ENCODE measurements at places on chromosomes 2 and 18.

DNA sequence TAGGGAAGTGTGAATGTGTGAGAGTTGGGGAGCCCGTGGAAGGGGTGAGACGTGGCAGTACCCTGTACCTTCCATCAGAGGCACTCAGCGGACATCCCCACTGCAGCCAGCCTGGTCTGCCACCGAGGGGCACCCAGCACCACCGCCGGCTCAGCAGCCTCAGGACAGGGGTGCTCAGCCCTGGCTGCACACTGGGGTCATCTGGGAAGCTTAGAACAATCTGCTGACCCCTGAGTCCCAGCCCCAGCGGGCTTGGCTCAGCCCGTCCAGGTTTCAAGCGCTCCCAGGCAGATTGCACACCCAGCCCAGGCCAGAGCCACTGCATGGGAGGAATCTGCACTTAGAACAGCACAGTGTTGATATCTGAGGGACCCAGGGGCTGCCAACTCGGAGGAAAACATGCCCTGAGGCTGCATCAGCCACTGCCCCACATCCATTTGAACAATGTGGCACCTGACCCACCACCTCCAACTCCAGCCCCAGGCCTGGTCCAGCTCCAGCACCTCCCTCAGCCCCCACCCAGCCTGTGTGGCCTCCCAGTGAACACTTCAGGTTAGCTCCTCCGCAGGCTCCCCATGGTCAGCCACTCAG lies 147.1 kb upstream of the OTOS start:
- DNase-seq = no peak

DNA sequence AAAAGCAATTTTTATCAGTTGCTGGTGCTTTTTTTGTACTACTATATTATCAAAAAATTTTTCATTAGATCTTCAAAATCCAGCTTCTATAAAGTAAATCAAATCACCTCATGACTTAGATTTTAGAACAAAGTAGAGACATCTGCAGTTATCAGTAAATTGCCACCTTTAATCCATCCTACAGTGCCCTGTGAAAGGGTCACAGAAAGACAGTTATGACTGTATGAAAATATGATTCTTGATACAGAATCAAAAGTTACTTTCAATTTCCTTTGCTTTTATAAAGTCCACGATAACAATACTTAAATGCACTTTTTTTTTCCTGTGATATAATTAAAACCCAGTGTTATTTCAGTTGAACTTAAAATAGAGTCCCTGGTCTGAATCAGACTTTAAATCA lies 61.4 kb downstream of the PRPF40A start:
- no peak for DNase-seq

GRCh38 chr2:166334805-166335204 lies 40.9 kb downstream of the SCN9A start:
- no peak for DNase-seq

DNA sequence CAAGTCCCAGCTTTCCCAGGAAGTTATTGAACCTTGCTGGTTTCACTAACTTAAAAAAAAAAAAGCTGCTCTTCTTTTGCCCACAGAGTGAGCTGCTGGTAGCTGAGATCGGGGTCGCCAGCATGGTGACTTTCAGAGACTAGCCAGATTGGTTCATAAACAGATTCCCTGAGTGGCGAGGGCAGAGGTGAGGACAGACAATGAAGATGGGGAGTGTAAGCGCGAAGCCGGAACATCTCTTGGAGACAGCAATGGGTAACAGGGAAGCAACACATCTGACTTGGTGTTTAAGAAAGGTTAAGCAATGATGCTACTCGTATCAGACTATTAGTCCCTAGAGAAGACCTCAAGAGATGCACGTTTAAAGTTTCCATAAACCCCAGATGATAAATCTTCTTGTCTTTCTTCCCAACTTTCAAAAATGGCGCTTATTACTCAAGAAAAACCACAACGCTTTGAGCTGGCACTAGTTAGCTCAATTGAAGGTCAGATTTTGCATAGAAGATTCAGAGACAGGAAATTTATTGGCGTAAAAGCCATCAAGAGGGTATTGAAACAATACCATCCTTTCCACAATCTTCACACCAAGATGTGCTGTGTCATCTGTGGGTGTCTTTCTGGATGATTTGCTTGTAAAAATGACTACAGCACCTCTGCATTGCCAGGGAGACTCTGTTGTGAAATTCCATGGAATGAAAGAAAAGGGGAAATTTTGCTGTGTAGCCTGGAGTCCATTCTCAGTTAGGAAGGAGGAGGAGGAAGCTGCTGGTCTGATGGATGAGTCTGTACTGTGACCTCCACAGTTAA lies 193.1 kb upstream of the CXCR4 start:
- no peak for DNase-seq

DNA sequence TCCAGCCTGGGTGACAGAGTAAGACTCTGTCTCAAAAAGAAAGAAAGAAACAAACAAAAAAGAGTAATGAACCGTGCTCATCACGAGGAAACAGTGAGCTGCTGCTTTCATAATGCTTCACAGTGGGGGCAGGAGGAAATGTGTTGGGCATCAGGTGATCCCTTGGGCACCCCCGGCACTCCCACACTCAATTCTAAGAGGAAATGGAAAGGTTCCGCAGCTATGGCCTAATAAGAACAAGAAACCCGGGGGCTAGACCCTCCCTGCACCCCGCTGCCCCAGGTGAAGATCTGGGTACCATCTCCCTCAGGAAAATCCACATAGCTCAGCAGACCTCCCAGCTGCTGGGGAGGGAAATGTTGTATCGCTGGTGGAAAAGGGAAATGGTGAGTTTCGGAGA lies 118.9 kb downstream of the LPIN1 start:
- no peak for DNase-seq

- DNase-seq = no peak
Observed at GRCh38 chr18:47898696-47899095, 31.8 kb downstream of the SMAD2 start.

GRCh38 chr2:232787806-232788205 lies 11.4 kb upstream of the KCNJ13 start:
- no peak for DNase-seq

DNA sequence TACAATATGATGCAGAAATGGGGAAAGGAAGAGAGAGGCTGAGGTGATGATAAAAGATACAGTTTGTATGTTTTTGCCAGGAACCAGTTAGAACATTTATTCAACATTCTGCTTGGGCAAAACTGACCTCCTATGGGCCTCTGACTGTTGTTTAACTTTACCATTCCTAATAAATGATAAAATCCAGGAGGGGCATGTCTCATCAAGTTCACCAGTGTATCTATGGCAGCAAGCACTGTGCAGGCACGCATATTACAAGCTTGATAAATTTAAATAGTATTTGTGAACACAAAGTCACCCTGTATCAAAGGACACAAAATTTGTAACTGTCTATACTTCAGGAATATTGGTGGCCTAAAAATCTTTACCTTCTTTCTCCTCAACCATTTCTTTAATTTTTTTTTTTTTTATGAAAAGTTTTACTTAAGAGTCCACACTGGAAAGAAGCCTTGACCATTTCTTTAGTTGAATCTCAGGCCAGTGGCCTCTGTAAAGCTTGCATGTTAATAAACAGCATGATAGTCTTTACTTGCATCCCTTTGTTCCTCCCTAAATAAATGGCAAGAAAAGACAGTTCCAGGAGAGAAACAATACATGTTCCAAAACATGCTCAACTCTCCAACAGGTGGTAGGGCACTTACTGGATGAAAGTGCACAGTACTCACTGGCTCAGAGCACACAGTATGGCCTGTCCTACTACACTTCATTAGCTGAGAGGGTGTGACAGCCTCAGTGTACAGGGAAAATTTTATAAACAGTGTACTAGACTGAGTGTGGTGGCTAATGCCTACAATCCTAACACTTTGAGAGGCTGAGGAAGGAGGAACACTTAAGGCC lies 52.3 kb downstream of the SOS1 start:
- DNase-seq = no peak

GRCh38 chr2:51997571-51997970 lies 965.6 kb upstream of the NRXN1 start:
- DNase-seq = no peak

- no peak for DNase-seq
Observed at GRCh38 chr2:173001664-173002604, 73.7 kb upstream of the MAP3K20 start.

DNA sequence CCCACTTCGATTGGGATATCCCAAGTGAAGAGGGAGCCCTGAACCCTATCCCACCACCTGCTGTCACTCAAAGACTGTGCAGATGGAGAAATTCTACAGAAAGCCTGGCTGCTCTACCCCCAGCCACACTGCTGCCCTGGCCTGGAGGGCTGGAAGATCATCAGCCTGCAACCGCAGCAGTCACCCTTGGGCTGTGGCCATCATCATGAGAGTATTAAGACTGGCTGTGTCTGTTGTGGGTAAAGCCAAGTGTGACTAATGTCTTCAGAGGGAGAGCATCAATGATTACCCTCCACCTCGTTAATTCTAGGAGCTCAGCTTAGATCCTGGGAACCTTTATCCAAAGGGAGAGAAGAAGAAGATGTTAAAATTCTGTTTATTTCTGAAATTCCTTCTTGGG lies 221.5 kb downstream of the TFCP2L1 start:
- no peak for DNase-seq

DNA sequence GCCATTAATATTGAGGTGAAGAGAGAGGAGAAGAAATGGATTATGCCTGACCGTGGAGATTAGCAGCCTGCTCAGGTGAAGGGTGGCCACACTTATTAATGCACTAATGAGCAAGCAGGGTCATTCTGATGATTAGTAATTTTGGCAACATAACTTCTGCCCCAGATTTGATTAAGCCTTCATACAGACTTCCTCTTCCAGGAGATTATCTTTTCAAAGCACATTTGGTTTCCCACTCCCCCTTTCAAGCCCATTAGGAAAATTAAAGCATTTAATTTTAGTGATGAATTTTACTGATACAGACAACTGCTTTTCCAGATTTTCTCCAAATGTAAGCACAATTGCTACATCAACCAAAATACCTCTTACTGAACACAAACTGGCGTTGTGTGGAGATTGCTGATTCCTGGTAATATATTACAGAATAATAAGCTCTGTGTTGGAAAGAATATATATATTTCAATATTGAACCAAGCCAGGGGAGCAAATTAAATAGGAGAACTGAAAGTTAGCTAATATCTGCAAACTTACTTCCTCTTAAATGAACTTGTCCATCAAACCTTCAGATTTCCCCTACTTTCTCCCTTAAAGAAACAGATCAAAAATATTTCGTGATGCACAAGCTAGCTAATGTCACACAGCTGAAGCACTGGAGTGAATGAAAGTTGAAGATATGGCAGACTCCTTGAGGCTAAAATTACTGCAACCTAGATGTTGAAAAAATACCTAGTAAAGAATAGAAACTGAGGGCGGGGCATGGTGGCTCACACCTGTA lies 140.8 kb downstream of the FAM210A start:
- DNase-seq = no peak

GRCh38 chr2:220705678-220706077 lies 866.4 kb downstream of the EPHA4 start:
- DNase-seq = no peak

GRCh38 chr18:10410472-10411308 lies 43.7 kb upstream of the APCDD1 start:
- DNase-seq = no peak

GRCh38 chr2:136358576-136358975 lies 240.6 kb upstream of the CXCR4 start:
- DNase-seq = no peak

DNA sequence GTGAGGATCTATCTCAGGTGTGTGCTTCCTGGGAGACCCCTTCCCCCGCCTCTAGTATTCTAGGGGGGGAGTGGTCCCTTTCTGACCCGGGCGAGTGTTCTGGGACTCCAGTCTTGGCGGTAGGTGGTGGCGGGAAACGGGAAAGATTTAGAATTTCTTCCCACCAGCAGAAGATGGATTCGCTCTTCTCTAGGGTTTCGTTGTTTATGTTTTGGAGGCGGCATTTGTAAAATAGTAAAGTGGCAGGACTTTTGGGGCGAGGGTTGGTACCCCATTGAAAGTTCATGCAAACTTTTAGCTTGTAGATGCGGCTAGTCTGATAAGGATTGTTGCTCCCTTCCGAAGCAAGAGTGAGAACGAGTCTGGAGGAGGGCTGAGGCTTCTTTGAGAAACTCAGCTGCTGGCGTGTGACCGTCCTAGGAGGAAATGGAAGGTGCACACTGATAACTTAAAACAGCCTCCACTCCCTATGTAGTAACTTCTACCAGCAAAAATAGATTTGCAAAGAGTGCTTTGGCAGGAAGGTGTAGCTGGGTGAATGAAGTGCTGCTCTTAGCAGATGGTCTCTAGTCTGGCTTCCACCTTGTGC lies 412 bp downstream of the GPD2 start:
- no peak for DNase-seq

DNA sequence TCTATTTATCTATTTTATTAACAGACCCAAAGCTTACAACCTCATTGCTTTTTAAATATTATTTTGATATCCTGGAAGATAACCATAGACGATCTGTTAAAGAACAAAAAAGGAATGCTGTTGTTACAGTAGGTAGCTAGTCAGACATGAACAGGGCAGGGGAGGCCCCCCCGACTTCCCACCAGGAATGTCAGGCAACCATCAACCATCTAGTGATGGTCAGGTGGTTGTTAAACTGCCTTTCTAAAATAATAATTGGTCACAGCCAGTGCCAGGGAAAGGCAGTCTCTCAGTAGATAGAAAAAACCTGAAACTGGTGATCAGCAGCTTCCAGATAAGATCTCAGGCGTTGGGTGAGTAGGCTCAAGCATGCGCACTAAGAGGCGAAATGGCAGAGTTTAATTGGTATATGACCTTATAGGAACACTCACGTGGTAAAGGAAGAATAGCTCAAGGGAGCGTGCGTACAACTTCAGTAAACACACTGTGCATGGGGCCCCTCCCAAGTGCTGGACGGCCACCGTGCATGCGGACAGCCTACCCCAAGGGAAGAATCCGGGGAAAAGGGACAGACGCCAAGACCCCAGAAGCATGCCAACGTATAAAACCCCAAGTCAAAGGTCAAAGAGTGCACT lies 32.5 kb upstream of the CCL20 start:
- no peak for DNase-seq

DNA sequence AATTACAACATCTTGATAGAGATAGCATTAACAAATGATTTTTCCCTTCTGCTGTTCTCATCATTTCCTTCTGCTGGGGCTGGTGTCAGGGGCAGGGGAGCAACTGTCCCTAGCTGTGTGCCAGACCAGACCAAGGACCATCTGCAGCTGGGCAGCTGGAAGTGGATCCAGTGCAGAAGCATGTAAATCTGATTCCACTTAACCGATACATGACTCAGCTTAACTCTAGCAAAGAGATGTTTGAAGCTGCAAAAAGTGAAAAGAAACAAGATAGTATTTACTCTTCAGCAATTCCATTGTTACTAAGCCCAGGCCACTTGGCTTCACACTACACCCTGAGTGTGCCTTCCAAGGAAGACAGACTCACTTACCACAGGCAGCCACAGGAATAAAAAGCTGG lies 151.1 kb downstream of the GALNT1 start:
- no peak for DNase-seq

GRCh38 chr18:28559511-28559910 lies 382.6 kb upstream of the CDH2 start:
- DNase-seq = no peak

- no peak for DNase-seq
Observed at GRCh38 chr2:222795450-222796357, 65.1 kb upstream of the ACSL3 start.

- DNase-seq = no peak
Observed at GRCh38 chr18:56083523-56084287, 495.7 kb upstream of the TCF4 start.

Measured in HEK293T (cell line).